ENCODE measurements at places on chromosomes 5 and 9.

DNA sequence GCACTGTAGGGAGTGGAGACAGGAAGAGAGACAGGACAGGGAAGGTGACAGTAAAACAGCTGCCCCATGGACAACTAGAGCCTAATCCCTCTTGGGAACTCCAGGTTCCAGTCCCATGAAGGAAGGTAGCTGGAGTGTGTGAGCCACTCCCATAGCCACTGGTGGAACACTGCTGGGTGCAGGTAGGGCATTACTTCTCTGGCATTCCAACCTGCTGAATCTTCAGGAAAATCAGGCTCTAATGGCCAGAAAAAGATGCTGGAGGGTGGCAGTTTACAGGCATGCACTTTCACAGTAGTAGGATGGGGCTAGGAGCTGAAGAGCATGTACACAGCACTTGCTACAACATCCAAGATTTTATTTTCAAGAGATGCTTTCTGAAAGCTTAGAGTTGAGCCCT lies 259.4 kb downstream of the AUH start:
- DNase-seq = no peak

GRCh38 chr9:34536685-34537084 lies 13.9 kb upstream of the ENHO start:
- no peak for DNase-seq

- no peak for DNase-seq
Measured at GRCh38 chr9:76650692-76651091, 113.5 kb upstream of the PCA3 start.

- no peak for DNase-seq
Measured at GRCh38 chr9:34499076-34499475, 23.7 kb downstream of the ENHO start.

DNA sequence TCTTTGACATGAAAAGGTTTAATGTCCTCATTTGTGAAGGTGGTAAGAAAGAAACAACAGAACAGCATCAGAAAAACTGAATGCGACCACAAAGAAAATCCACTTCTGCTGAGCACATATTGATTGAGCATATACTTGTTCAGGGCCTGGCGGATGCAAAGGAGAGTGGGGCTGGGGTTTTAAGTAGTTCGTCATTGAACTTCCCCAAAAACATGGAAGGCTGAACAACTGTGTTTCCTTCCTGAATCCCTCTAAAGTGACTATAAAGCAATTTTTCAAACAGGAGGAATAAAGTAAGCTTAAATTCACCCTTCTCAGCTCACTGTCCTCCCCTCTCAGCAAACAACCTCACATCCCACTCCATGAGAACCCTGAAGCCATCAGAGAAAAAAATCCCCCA lies 262.9 kb downstream of the AGTPBP1 start:
- no peak for DNase-seq

GRCh38 chr5:163565931-163566608 lies 60.7 kb downstream of the MAT2B start:
- DNase-seq = peak; percentile 16

DNA sequence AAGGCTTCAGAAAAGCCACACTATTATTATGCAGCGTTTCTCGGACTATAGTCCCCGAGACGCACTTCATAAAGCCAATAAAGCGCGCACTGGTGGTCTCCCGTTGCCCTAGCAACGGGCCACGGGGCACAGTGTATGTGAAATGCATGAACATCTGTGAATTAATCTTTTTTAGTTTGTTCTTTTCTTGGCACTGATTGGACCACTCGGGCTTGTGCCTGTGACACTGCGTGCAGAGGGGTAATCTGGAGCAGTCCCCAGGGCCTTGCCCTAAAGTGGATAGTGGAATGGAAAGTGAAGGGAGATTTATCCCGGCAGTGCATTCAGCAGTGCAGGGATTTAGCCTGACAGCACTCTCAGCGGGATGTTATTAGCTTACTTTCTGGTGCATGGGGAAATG lies 92.1 kb downstream of the TLE4 start:
- no peak for DNase-seq

DNA sequence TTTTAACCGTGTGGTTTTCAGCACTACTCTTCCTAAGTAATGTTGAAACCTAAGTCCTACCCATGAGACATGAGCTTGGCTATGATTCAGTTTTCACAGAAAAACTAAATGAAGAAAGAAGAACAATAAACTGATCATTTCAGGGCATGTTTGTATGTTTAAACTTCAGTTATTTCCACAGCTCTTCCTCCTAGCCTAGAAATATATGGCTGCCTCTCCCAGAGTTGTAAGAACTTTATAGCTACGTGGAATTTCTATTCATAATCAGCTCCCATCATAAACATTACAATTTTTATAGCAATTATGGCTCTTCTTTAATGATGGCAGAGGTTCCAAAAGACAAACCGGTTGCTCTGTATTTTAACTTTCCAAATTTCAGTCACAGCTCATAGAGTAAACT lies 314.7 kb upstream of the ADAMTSL1 start:
- DNase-seq = no peak

GRCh38 chr5:139138809-139139208 lies 59.4 kb downstream of the SIL1 start:
- no peak for DNase-seq

- no peak for DNase-seq
Measured at GRCh38 chr5:96529559-96529958, 96.5 kb upstream of the PCSK1 start.

DNA sequence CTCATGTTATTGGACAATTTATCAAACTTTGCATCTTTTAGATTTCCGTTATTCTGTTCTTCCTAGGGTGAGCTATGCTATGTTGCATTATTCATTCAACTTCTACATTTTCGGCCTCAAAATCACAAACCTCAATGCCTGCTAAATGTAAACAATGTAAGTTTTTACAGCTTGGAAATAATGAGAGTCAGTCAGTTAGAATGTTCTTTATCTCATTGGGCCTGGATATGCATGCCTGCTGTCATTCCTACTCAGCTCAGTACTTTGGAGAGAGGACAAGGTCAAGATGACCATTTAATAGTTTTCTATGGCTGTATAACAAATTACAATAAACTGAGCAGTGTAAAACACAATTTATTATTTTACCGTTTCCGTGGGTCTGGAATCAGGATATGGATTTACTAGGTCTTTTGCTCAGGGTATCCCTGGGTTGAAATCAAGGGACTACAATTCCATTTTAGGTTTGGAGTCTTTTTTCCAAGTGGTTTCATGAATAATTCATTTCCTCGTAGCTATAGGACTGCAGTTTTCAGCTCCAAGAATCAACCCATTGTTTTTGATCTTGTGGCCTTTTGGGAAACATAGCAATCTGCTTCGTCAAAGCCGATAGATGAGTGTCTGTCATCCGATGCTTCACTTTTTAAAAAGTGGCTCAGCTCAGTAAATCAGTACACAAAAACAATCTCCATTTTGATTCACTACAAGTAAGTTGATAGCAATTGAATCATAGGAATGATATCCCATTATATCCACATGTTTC lies 1143.2 kb upstream of the CDH6 start:
- DNase-seq = no peak

DNA sequence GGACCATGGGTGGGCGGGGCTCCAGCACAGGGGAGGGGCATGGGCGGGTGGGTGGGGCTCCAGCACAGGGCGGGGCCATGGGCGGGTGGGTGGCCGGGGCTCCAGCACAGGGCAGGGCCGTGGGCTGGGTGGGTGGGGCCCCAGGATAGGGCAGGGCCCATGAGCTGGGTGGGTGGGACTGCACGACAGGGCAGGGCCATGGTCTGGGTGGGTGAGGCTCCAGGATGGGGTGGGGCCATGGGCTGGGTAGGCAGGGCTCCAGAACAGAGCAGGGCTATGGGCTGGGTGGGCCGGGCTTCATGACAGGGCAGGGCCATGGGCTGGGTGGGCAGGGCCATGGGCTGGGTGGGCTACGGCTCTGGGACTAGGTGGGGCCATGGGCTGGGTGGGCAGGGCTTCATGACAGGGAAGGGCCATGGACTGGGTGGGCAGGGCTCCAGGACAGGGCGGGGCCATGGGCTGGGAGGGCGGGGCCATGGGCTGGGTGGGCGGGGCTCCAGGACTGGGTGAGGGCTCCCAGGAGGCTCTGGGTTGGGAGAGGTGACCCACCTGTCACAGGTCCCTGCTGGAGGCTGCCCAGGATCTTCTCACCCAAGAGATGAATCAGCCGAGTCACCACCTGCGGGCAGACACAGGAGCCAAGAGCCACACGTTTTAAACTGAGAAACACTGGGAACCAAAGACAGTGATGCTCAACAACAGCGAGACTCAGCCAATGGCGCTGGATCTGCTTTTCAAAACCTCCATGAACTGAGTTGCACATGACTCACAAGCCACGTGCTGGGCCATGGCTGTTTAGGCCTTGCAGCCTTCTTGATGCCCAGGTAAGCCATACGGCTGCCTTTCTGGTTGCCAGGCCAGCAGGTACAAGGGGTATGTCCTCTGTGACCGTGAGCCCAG lies 33.6 kb upstream of the NSMF start:
- peak; percentile 26 for DNase-seq

DNA sequence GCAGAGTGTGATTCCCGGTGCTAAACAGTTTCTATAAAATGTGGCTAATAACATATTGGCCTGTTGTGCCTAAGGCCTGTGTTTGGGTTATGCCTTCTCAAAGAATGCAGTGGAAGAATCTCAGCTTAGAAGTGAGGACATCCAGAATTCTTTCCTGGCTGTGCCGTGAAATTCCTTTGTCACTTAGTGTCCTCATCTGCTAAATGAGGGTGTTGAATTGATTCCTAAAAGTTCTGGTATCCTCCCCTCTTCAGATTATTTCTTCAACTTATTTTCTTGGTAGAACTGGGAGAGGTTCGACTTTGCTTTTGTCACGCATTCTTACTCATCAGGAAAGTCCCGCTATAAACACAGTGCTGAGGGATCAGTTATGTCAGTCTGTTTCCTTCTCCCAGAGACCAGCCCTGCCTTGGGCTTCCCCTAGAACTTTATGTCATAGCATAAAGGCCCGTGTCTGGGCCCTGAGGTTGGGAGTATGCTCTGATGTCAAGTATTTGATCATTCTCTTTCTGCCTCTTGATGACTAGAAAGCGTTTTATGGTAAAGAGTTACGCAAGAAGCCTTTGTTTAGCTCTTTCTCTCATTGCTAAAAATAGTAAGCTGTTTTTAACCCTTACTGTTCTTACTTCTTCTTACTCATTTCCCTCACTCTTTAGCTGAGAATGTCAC lies 29.5 kb downstream of the MTAP start:
- DNase-seq = no peak

DNA sequence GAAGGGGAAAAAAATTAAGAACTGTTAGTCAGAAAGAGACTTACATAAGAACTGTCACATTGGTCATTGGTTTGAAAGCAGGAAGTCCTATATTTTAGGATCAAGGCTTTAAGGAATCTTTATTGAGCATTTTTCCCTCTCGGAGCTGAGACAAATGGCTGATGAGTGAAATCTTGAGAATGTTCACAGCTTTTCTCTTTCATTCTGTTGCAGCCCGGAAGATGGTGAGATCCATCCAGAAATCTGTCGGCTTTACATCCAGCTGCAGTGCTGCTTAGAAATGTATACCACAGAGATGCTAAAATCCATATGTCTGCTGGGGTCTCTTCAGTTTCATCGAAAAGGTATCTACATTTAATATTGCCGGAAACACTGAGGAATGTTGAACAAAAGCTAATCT lies 69.7 kb downstream of the RGS7BP start:
- no peak for DNase-seq

DNA sequence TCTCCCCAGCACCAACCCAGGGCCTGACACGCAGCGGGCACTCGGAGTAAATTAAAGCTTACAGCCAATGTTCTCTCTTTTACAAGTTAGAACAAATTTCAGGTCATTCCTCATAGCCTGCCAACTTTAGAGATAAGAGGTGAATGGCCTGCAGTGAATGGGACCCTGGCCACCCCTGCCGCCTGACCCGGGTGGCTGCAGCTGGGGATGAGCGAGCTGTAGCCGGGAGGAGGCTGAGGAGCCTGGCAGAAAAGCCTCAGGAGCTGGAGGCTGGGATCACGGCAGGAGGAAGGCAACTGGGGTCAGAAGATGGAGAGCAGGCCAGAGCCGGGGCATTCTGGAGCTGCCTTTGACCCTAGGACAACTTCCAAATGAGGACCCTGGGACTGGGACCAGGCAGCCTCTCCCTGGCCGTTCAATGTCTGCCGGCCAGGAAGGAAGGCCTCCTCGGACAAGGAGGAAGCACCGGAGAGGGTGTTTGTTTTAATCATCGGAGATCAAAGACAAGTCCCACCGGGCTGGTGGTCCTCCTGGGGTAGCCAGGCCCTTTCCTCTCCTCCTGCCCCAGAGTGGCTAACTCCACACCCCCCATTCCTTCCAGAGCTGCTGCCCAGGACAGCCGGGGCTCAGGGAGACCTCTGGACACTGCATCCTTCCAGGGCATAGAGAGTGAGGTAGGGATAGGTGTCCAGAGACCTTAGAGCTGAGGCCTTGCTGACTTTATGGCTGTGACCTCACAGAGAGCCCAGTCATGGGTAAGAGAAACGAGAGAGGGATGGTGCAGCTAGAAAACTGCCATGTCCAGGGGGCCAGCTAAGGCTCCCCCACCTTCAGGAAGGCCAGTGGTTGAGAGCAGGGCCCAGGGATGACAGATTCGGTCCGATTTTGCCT lies 87.3 kb upstream of the LMX1B start:
- DNase-seq = no peak

DNA sequence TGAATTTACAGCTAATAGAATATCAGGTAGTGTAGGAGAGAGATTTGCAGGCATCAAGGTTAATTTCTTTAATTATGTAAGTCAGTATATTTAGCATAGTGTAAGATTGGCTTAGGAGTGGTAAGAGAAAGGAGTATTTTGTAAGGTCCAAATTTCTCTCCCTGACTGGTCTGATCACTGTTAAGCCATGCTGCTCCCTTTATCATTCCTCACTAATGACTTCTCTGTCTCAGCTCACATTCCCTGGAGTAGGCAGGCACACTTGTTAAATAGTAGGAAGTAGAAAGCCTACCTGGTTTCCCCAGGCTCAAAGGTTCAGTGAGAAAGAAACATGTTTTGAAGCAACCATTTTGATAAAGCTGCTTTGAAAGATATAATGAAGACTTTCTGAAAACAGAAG lies 90.7 kb downstream of the SMIM15 start:
- no peak for DNase-seq

GRCh38 chr5:991472-992267 lies 16.9 kb upstream of the NKD2 start:
- DNase-seq = no peak

GRCh38 chr5:173850659-173851058 lies 37.5 kb upstream of the CPEB4 start:
- no peak for DNase-seq

GRCh38 chr5:32027717-32028458 lies 146.2 kb downstream of the GOLPH3 start:
- no peak for DNase-seq

GRCh38 chr9:128442150-128442549 lies 13.7 kb upstream of the ODF2 start:
- no peak for DNase-seq

- DNase-seq = no peak
Measured at GRCh38 chr5:37811866-37812265, 28.0 kb downstream of the GDNF start.
